NCI-H82 (cell line): ENCODE measurements at places on chromosomes 3 and 15.
A peak's percentile ranks its signal among the peaks of the same experiment; 100 is the strongest.

DNA sequence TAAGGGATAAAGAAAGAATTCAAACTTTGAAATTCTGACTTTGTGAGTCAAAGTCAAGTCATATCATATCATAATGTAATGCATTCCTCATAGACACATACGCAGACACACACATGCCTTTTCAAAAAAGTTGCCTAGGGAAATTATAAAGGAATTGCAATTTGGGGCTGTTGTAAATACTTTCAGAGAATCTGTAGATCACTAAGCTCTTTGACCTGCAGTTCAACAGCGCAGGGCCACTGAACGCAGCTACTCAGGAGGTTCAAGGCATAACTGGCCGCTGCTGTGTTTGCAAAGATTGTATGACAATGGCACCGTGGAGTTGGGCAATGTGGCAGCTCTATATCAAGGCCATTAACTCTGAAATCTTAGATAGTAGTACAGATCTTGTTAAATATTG lies 188.4 kb upstream of the THRB start:
- DNase-seq: no peak

GRCh38 chr15:50075319-50075718 lies 43.7 kb downstream of the ATP8B4 start:
- DNase-seq: no peak

- no peak for DNase-seq
These were observed 45.8 kb upstream of the FOXP1 start for GRCh38 chr3:71629289-71629688.

GRCh38 chr3:79314544-79314943 lies 453.3 kb downstream of the ROBO1 start:
- DNase-seq: no peak

DNA sequence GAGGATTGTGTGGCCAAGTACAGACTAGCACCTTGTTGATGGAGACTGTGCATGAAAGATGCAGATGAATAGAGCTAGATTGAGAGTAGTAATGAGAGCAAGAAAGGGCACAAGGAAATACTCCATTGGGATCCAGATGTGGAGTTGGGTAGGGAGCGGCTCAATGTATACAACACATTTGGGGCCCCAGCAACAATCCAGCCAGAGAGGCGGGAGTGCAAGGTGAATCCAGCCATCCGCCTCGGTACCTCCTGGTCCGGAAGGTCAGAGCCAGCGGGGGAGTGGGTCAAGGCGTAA lies 9.0 kb downstream of the ISL2 start:
- no peak for DNase-seq

- DNase-seq: no peak
These were observed 46.0 kb downstream of the RBM15B start for GRCh38 chr3:51436998-51437639.

DNA sequence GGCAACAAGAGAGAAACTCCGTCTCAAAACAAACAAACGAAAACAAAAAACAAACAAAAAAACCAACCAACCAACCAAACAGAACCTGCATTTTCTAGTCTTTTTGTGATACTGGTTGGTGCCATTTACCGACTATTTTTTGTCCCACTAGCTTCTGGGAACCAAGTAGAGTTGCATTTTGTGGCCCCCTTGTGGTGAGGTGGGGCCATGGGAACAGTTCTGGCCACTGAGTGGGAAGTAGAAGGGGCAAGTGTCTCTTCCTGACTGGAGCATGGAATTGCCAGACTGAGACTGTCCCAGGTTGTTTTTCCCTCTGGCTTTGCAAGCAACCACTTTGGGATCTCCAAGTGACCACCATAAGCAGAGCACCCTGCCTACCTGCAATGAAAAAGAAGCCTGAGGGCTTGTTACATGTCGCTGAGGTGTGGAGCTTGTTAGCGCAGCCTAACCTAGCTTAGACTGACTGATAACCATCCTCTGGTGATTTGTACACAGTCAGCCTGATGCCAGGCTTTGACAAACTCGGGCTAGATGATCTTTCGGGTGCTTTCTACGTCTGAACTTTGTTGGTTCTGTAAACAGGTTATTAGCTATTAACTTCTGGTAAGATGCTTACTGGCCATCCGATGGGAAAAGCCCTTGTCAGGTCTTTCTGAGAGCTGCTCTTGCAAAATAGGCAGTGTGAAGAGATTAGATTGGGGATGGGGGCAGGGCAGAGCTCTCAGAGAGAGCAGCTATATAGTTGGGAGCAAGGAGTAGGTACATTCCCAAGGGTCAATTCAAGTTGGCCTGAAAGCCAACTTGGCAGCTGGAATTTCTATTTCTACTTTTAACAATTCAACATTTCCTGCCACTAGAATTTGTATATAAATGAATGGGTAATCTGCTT lies 172.2 kb downstream of the SSR3 start:
- peak; percentile 73 for DNase-seq

DNA sequence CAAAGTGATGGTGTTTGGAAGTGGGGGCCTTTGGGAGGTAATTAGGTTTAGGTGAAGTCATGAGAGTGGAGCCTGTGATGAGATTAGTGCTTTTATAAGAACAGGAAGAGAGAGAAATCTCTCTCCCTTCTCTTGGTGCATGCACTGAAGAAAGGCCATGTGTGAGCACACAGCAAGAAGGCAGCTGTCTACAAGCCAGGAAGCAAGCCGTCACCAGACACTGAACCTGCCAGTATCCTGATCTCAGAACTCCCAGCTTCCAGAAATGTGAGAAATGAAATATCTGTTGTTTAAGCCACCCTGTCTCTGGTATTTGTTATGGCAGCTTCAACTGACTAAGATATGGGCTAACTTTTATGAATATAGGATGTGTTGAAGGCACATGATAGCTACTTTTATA lies 72.6 kb downstream of the REC114 start:
- DNase-seq: peak; percentile 51

GRCh38 chr3:133949438-133949837 lies 53.8 kb upstream of the RAB6B start:
- no peak for DNase-seq

DNA sequence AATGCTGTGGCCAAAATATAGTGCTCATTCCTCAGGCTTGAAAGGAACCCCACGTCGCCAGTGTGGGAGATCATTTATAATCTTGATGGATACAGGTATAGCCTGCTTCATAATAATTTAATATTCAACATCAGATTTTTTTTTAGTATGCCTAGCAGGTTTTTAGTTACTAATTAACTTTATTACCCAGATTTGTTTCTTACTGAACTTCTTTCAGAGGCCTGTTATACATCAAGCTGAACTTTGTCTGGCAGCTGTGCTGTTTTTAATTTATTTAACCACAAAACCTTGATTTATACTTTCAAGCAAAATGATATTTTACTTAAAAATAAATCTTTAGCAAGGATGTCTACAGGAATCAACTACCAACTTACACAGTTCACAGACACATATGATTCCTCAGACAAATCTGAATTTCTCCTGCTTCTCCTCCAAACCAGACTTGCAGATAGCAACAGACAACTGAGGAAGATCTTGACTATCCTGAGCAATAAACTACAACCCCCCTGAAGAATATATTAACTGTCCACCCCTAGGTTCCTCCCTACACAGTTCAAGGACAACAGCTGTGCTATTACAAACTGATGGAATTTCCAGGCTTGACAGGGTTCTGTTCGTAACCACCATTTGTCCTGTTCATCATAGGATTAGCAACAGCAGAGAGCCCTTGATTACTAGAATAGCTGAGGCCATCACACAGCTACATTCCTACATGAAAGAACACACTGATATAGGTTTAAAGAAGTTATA lies 610 bp downstream of the MAP4 start:
- DNase-seq: peak; percentile 28

GRCh38 chr3:66441129-66441528 lies 59.7 kb downstream of the LRIG1 start:
- DNase-seq: peak; percentile 82

GRCh38 chr15:79798311-79798710 lies 98.5 kb downstream of the MTHFS start:
- no peak for DNase-seq

GRCh38 chr3:111944372-111944771 lies 34.5 kb upstream of the ABHD10 start:
- no peak for DNase-seq

- DNase-seq: no peak
These were observed 119.1 kb downstream of the GMPS start for GRCh38 chr3:155989536-155989935.

DNA sequence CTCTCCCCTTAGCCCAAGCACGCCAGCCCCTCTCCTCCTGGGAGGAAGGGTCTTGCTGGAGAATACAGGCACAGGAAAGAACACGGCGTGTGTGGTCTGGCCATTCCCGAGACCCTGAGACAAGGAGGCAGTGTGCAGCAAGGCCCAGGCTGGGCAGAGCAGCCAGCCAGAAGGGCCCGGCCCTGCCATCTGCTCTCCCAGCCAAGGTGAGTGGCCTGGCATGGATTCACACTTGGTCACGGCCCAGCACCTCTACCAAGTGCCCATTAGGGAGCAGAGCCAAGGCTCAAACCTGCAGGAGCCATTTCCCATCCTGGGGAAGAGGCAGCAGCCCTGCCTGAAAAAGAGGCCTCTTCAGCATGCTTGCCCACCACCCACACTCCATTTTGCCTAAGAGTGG lies 28.6 kb downstream of the MEGF11 start:
- no peak for DNase-seq

DNA sequence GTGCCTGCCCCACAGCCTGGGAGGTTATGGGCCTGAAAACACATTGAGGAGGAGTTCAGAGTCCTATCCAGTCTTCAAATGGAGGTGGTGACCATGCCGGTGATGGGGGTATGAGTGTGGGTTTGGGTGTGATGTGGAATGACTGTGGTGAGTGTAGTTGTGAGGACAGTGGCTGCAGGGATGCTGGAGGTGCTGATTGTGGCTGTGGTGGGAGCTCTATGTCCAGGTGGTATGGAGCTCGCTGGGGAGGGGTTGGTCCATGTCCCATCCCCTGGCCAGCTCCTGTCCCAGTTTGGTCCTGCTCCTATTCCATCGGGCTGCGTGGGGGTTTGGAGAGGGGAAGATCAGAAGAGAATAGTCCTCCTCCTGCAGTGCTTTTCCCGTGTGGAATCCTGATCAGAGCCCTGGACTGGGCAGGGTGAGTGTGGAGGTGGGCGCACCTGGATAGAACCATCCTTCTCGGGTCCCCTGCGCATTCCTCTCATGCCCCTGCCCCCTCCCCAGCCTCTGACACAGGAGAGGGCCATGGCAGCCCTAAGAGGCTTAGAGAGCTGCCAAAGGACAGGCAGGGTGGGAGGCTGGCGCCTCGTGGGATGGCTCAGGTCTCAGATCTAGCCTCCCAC lies 23.0 kb upstream of the GOLGA6C start:
- no peak for DNase-seq

DNA sequence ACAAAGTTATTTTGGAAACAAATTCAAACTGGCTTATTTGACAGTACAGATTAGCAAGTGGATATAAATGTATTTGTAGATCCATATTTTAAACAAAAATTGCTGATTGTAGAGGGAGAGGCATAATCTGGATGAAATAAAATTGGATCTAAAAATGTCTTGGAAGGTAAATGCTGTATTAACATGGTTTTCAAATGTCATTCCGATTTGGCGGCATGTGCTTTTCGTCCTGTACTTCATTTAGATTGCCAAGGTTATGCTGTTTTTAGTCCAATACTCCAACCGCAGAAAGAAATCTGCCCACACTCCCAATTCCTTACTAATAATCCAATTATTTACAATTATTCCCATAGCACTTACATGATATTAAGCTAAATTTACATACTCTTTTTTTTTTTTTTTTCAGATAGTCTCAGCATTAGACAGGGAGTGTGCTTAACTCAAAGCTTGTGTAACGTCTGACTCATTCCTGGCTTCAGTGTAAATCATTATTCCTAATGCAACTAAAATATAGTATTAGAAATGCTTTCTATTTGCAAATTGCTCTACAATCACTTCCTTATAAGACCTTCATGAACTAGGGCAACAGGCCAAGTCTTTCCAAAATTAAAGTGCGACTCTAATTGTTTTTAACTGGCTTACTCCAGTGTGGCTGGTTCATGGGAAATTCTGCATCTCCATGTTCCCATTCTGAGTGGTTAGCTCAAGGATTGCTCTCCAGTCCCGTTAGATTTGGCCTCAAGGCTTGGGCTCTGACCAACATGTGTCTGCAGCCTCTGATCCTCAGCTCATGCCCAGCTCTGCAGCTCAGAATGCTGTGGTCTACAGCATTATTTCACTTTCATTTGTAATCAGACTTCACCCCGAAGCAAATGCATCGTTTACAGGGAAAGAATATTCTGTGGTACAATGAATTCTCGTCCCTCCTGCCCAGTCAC lies 103.9 kb downstream of the FBN1 start:
- no peak for DNase-seq

DNA sequence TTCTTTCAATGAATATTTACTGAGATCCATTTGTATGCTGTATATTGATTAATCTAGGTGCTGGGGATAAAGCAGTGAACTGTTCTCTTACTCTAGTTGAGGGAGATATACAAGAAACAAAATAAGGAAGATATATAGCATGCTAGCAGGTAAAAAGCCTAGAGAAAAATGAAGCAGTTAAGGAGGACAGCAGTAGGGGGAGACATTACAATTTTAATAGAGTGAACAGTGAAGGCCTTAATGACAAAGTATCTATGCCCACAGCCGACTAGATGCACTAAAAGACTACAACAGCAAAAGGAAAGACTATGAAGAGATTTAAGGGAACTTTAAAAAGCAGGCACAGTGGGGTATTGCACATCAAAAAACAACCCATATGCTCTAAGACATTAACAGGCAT lies 81.4 kb downstream of the XRN1 start:
- peak; percentile 48 for DNase-seq

DNA sequence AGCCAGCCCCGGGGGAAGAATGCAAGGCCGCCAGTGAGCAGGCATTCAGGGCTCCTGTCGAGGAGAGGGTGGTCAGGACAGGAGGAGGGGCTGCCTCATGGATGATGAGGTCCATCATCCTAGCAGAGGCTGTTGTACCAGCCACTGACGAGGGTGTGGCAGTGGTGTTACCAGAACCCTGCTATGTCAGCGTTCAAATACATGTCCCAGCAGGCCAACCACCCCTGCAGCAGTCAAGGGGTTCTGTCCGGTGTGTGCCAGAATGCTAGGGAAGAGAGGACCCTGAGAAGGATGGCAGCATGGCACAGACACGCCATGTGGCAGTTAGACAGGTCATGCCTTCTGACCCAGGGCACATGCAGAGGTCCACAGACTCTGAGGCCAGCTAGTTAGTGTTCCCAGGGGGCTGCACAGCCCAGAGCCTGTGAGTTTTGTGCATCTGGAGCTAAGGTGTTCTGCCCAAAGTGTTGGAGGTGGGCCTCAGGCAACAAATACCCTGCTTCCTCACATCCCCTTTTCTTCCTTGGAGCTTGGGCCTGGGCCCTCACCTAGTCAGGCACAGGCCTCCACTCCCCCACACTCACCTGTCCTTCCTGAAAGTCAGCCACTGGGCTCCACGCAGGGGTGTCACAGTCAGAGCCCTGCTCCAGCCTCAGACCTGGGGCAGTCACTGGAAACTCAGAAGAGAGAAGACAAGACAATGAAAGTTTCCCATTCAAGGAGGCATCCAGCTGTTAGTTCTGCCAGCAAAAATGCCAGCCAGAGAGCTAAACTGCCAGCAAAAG lies 7.8 kb downstream of the PAK6 start:
- DNase-seq: no peak

DNA sequence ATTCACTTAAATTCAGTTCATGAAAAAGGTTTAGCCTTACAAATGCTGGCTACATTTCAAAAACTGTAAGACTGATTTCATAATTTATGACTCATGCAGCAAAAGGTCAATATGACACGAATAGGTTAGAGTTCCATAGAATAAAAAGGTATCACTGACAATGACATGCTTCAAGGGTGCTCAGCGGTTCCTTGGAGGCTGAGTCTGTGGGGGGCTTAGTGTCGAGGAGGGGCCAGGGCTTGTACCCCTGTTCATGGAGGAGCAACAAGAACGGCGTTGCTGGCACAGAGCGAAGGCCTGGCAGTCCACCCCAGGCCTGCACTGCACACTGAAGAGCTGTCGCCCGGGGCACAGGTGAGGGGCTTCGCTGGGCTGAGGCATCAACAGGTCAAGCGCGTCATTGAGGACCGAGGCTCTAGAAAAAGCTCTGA lies 174.2 kb downstream of the NR1D2 start:
- no peak for DNase-seq
